ENCODE measurements at places on chromosomes 4 and X. TPM values are rescaled to one million over a fixed set of nuclear protein-coding genes. Genes with fewer than 3 reads are reported as not detected.

The COQ2 gene
- 22.0 TPM for total RNA-seq

The SMIM20 gene
- 20.1 TPM for total RNA-seq

The STK32B gene
- 8.8 TPM for total RNA-seq

The REELD1 gene
- not detected for total RNA-seq

The C4orf50 gene
- not detected for total RNA-seq
